ENCODE measurements at places on chromosomes 2 and 18.

DNA sequence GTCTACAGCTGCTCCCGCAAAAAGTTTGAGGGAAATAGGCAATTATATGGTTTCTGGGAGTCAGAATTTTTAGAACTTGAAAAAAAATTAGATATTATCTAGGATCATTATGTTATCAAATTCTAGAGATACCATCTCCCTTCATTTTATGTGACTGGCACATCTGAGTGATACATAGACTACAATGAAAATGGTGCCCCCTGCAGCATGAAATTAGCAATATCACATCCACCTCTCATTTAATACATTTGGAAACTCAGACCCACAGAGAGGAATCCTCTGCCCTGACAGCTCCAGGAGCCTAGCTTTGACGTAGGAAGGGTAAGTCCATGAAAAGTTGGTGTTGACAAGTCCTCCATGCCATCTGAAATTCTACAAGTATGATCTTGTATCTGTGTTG is 381.6 kb downstream of the SUCLG1 start:
- DNase-seq: no peak

- DNase-seq: no peak
Measured at GRCh38 chr2:147076634-147077033, 768.2 kb upstream of the ACVR2A start.

DNA sequence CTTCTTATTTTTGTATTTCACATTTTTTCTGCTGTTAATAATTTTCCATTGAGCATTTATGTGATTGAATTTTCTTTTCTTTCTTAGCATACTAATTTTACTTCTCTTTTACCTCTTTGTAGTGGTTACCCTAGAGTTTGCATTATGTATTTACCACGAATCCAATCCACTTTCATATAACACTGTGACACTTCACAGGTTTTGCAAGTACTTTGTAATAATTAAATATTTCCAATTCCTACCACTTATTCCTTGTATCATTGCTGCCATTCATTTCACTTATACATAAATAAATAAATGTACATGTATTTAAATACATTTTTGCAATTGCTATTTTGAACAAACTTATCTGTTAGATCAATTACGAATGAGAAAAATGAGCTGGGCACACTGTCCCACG is 110.8 kb downstream of the TGIF1 start:
- DNase-seq: no peak

GRCh38 chr18:74534981-74535649 is 815 bp downstream of the CNDP1 start:
- DNase-seq: no peak

DNA sequence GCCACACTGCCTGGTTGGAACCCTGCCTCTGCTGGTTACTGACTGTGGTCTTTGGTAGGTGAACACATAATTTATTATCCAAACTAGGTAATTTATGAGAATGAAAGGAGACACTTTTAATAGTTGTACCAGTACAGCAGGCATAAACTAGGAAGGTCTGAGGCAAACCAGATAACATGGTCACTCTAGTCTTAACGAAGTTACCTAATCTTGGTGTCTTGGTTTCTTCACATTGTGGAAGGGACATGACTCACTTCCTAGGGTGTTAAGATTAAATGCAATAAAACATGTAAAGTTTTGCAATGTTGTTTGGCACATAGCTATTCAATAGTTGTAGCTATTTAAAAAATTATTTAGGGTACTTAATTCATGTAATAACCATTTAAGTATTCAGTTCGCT is 23.3 kb downstream of the SPTBN1 start:
- no peak for DNase-seq

GRCh38 chr2:167933097-167933814 is 314.1 kb downstream of the STK39 start:
- no peak for DNase-seq

DNA sequence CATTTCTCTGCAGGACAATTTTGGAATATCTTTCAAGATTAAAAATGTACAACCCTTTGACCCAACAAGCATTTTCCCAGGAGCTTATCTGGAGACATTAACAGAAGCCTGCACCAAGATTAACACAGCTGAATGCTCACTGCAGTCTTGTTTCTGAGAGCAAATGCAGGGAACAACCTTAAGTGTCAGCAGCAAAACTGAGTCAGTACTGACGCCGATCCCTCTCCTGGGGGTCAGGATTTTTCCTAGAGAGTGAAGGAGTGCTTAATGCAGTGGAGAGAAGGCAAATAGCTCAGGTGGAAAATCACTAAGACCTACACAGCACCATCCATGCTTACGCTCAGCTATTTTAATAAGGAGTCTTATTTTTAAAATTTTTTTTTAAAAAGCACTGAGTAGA is 42.8 kb upstream of the SGPP2 start:
- DNase-seq: peak; percentile 23

GRCh38 chr2:49029406-49029805 is 124.9 kb downstream of the FSHR start:
- DNase-seq: no peak

- DNase-seq: no peak
Measured at GRCh38 chr2:10402653-10403215, 45.4 kb downstream of the ODC1 start.

- DNase-seq: no peak
Measured at GRCh38 chr2:161983331-161983651, 90.7 kb downstream of the DPP4 start.

- DNase-seq: no peak
Measured at GRCh38 chr18:41150316-41150715, 804.7 kb upstream of the PIK3C3 start.

DNA sequence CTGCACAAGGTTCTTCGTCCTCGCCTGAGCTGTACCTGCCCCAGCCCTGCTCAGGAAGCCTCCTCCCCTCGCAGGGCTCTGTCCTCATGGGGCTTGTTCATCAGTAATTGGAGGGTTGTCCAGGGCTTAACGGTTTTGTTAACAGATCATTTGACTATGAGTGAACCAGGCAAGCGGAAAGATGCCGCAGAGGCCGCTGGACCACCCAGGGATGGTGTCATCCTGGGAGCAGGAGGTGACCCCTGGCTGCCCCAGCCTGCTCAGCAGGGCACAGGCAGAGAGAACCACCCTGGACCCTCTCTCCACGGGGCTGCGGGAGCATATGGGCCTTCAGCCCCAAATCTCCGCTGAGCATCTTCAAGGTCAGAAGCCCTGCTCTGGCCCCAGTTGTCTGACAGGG is 264.3 kb downstream of the KLHL29 start:
- DNase-seq: no peak

- no peak for DNase-seq
Measured at GRCh38 chr2:114631146-114631545, 188.7 kb downstream of the DPP10 start.

DNA sequence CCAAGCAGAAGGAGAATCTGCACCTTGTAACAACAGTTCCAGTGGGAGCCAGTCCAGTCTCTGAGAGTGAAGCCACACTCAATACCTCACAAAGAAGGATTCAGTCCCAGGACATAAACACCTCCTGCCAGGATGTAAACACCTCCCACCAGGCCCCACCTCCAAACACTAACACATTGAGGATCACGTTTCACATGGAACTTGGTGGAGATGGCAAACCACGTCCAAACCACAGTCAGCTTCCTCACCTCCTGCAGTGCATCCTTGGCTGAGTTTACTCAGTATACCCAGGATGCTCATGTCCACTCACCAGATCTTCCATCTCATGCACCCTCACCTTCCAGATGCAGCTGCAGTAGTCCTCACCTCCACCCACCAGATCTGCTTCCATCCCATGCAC is 37.8 kb upstream of the TMEM18 start:
- DNase-seq: no peak

DNA sequence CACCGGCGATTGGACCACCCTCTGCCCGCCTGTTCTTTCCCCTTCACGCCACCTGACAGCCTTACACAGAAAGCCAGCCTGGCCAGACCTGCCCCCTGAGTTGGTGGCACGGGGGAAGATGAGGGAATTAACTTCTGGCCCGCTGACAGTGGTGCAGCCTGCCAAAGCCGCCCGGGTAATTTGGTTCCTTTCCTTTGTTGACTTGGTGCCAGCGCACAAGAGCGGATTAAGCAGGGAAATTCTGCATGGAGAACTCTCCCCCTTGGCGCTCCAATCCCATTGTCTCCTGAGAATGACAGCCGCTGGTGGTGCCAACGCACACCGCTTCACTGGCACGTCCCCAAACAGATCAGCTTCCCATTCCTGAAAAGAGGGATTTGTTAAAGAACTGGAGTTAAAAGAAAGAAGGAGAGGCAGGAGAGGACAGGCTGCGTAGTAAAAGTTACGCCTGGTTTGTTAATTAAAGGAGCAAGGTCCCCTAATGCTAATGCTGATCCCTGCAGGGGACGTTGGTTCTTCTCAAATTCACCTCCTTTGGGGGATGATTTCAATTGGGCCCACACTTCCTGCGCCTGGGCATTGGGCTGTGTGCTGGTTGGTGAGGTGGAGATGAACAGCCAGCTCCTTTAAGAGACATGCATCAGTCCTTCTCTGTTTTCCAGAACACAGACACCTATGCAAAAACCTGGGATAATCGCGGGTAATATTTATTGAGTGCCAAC is 286.8 kb downstream of the MYCN start:
- DNase-seq: peak; percentile 73

GRCh38 chr2:103289105-103289725 is 527.4 kb downstream of the TMEM182 start:
- no peak for DNase-seq

DNA sequence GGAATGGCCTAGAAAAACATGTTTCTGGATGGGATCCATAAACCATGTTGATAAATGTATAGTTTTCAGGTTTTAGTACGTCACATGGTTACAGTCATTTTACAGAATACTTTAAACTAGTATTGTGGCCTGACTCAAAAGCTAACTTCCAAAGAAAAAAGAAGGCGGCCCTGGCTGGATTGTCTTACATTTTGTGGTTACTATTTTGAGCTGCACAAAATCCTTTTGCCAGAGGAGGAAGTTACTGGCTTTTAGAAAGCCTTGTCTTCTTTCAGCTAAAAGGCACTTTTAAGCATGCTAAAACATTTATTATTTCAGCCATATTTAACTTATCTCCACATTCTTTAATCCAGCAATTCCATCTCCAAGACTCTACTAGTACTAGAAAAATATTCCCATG is 227.9 kb downstream of the CDH2 start:
- DNase-seq: no peak

- DNase-seq: peak; percentile 36
Measured at GRCh38 chr18:23981369-23981980, 33.1 kb upstream of the TTC39C start.

DNA sequence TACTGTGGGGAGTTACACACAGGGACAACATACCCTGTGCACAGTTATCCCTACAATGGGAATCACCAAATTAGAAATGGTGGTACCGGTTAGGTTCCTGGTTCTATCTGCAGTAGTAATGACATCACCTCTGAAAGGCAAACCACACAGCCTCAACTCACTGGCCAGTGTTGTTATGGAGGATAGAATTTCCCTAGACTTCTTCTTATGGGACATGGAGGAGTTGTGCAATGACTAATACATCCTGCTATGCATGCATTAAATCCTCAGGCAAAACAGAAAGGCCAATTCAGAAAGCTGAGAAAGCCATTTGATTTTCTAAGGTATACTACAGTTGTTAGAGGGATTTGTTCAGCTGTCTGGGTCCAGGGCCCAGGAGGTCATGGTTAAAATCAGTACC is 439.3 kb downstream of the TMX3 start:
- DNase-seq: no peak

DNA sequence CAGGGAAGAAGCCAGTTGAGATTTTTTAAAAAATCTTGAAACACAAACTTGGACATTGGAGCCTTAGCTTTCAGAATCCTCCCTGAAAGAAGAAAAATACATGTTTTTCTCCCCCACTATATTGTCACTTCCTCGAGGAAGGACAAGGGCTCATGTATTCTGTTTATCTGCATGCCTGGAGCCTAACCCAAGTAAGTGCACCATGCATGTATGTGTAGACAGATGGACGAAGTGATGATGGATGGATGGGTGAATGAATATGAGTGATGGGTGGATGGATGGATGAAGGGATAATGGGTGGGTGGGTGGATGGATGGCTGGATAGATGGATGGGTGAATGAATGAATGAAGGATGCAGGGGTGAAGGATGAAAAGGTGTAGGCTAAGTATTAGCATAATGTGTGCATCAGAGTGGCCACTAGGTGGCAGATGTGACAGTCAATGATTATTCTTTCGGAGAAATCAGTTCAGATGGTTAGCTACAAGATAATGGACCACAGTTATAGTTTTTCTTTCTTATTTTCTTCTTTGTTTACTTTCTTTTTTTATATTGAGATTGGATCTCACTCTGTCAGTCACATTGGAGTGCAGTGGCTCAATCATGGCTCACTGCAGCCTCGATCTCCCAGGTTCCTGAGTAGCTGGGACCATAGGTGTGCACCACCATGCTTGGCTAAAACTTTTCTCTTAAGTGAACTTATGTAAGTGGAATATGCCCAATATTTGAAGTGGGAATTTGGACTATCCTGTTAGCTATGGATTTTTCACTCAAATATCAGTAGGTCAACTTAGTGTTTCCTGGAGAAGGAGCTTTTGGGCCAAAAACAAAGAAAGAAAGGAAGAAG is 18.5 kb upstream of the CCDC93 start:
- DNase-seq: peak; percentile 25

- DNase-seq: no peak
Measured at GRCh38 chr2:151670846-151671597, 63.3 kb downstream of the NEB start.

- DNase-seq: no peak
Measured at GRCh38 chr2:185279999-185280398, 458.6 kb upstream of the FSIP2 start.

DNA sequence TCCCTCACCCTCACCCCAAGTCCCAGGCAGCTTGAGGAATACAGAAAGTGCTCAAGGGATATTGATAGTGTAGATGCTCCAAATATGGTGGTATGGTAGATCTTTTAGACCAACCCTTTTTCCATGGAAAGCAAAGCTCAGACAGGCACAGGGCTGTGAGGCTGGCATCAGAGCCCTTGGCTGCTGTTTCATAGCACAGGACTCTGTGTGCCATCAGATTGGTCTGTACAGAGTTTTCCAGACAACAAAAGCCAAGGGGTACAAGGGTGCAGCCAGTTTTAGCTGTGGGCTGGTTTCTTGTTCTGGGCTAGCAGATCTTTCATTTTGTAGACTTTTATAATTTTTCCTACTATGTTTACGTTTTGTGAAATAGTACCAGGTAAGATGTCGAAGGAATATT is 296.9 kb upstream of the TNP1 start:
- DNase-seq: no peak

DNA sequence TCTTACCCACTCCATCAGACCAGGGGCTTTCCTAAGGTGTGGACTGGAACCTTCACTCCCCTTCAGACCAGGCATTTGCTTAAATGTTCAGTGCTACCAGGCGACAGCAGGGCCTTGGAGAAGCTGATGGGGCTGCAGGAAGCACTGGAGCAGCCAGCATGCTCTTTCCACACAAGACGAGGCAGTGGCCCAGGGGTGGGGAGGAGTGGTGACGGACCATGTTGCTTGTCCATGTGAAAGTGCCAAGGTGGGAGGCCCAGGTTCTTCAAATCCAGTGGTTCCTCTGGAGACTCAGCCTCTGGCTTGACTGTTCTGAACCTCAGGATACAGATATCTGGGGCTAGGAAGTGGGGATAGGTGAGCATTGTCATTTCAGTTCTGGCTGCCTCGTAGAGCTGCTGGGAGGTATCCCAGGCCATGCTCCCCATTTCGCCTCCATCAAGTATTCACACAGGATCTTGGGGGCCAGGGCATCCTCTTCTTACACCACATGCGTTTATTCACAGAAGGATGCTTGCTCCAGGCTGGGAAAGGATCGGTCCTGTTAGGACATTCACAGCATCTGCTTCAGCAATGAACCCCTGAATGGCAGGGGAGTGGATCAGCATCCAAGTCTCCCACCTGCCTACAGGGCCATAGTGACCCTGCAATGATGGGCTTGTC is 62.2 kb downstream of the SFXN5 start:
- DNase-seq: no peak

Measured in thyroid gland (tissue), 4 donors.